ENCODE measurements at places on chromosomes 16 and 17. TPM values are rescaled to one million over a fixed set of nuclear protein-coding genes. Genes with fewer than 3 reads are reported as not detected.
A peak's percentile ranks its signal among the peaks of the same experiment; 100 is the strongest.

SP6 gene
- 0.22 TPM for total RNA-seq

DUS2 gene
- total RNA-seq, result 16.8 TPM

FUS gene
- 59.2 TPM for total RNA-seq

OR4D1 gene
- 0.20 TPM for total RNA-seq

KRTAP2-2 gene
- not detected for total RNA-seq

CA7 gene
- 0.30 TPM for total RNA-seq

AHSP gene
- total RNA-seq, result 114 TPM

RASL10B gene
- total RNA-seq, result 11.0 TPM

ADGRG1 gene
- total RNA-seq, result 30.1 TPM

KCNJ12 gene
- total RNA-seq, result 3.6 TPM

LITAFD gene
- not detected for total RNA-seq

FOXO3B gene
- total RNA-seq, result 5.3 TPM

GRCh38 chr17:71337938-71338337 lies 782.9 kb upstream of the SOX9 start:
- peak; percentile 40 for DNase-seq
- H3K4me1 ChIP-seq, result no peaks in the 10 kb centered on the region
- no peaks in the 10 kb centered on the region for H3K36me3 ChIP-seq
- H3K4me3 ChIP-seq, result no peak overlapping the region
- no peaks in the 10 kb centered on the region for H3K27me3 ChIP-seq

GRCh38 chr17:15942207-15942833 lies 2.6 kb upstream of the ADORA2B start:
- no peak overlapping the region for H3K27ac ChIP-seq
- peaks cover 29% of the 10 kb centered on the region for H3K27me3 ChIP-seq
- H3K36me3 ChIP-seq, result no peaks in the 10 kb centered on the region

GRCh38 chr16:22318690-22319358 lies 21.6 kb downstream of the POLR3E start:
- no peak for DNase-seq
- no peaks in the 10 kb centered on the region for H3K4me1 ChIP-seq
- no peak overlapping the region for H3K27ac ChIP-seq
- H3K36me3 ChIP-seq, result peaks cover 83% of the 10 kb centered on the region
- no peak overlapping the region for H3K4me3 ChIP-seq

DNA sequence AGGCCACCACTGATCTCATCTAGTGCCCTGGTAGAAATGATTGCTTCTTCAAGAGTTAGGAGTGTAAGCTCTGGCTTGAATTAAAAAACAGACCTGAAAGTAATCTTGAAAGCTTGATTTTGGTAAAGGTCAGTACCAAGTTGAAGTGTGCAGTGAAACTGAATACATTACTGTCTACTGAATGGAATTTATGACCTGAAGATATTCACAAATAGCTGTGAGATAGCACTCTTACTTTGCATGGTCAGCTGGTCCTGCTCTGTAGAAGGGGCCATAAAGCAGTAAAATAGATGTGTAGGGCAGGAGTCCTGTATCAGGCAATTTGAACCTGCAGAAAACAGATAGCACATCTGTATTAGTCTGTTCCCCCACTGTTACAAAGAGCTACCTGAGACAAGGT lies 78.6 kb downstream of the MYH13 start:
- H3K27ac ChIP-seq, result no peak overlapping the region
- H3K36me3 ChIP-seq, result no peaks in the 10 kb centered on the region
- no peaks in the 10 kb centered on the region for H3K27me3 ChIP-seq
- H3K4me1 ChIP-seq, result no peaks in the 10 kb centered on the region
- DNase-seq, result no peak
- H3K4me3 ChIP-seq, result no peak overlapping the region

- H3K4me3 ChIP-seq, result no peak overlapping the region
- no peak overlapping the region for H3K27ac ChIP-seq
- H3K27me3 ChIP-seq, result no peaks in the 10 kb centered on the region
- H3K4me1 ChIP-seq, result no peaks in the 10 kb centered on the region
- no peaks in the 10 kb centered on the region for H3K36me3 ChIP-seq
- no peak for DNase-seq
Observed at GRCh38 chr17:11928436-11928835, 68.8 kb downstream of the ZNF18 start.

GRCh38 chr16:67723911-67724305 lies 4.8 kb upstream of the GFOD2 start:
- no peak for DNase-seq
- no peak overlapping the region for H3K4me3 ChIP-seq
- H3K4me1 ChIP-seq, result peaks cover 9% of the 10 kb centered on the region
- peaks cover 54% of the 10 kb centered on the region for H3K36me3 ChIP-seq

- H3K36me3 ChIP-seq, result no peaks in the 10 kb centered on the region
- H3K27ac ChIP-seq, result no peak overlapping the region
- H3K4me1 ChIP-seq, result no peaks in the 10 kb centered on the region
- no peaks in the 10 kb centered on the region for H3K27me3 ChIP-seq
- peak; percentile 43 for DNase-seq
- no peak overlapping the region for H3K4me3 ChIP-seq
Observed at GRCh38 chr17:70276906-70277305, 107.6 kb downstream of the KCNJ2 start.

DNA sequence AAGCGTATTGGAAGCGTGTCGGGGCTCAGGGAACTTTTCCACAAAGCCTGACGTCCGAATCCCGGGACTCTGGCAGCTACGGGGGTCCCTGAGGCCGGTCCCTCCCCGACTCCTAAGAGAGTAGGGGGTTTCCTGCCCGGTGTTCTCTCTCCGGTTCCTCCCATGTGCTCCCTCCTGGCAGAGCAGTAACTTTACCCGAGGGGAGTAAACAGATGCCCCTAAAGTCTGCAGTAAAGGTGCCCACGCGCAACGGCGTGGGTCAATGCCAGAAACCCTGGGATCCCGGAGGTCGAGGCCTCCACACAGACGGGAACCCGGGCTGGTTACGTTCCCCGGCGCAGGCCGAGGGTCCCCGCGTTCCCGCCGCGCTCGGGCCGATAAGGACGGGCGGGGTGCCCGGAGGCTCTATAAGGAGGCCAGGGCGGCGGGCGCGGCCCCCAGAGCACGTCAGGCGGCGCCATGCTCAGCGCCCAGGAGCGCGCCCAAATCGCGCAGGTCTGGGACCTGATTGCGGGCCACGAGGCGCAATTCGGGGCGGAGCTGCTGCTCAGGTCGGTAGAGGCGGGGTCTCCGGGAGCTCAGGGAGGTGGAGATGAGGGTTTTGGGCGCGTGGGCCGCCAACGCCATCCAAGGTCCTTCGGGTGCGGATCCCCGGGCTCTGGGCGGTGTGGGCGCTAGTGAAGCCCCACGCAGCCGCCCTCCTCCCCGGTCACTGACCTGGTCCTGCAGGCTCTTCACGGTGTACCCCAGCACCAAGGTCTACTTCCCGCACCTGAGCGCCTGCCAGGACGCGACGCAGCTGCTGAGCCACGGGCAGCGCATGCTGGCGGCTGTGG lies at the start of gene HBM:
TSS of gene HBM (plus strand) at position 440 of the 836 bp plus-strand sequence. CDS start at position 460, 20 bp downstream.
- no peaks in the 10 kb centered on the region for H3K36me3 ChIP-seq
- H3K27me3 ChIP-seq, result peaks cover 63% of the 10 kb centered on the region
- no peak for DNase-seq
- H3K27ac ChIP-seq, result no peak within 1 kb of the TSS

DNA sequence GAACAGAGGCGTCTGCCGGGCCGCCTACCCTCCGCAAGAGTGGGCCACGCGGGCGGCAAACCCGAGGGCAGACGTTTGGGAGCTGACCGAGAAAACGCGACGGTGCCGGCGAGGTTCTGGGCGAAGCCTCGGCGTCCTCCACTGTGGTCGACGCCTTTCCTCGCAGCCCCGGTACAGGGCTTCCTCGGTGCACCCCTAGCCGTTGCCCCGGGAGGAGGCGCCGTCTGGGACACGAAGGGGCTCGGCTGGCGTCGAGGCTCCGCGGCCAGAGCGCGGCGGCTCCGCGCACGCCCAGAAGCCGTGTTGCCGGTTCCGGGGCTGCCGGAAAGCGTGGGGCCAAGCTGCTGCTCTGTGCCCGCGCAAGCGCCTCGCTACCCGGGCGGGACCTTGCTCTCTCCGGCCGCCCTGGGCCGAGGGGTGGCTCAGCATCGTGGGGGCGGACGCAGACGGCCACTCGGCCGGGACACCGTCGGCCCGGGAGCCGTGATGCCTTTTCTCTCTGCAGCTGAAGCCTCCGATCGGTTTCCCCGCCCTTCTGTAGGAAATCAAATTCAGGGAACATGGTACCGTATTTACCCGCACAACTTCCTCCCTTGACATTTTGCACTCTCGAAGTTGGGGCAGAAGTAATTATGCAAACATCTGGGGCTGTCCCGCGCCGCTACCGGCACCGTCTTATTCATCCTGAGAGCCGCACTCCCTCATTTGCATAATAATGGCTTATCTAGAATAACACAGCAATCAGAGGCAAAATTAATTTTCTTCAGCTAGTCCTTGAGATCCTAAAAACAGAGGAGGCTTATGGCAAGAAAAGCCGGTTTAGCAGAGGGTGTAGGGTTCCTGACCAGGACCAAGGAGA lies 7.3 kb upstream of the CBX8 start:
- no peak for DNase-seq
- peaks cover 100% of the 10 kb centered on the region for H3K27me3 ChIP-seq
- peaks cover 50% of the 10 kb centered on the region for H3K4me1 ChIP-seq
- no peak overlapping the region for H3K4me3 ChIP-seq
- H3K36me3 ChIP-seq, result no peaks in the 10 kb centered on the region

- peaks cover 3% of the 10 kb centered on the region for H3K4me1 ChIP-seq
- no peak overlapping the region for H3K4me3 ChIP-seq
- no peak for DNase-seq
- no peak overlapping the region for H3K27ac ChIP-seq
- H3K36me3 ChIP-seq, result no peaks in the 10 kb centered on the region
Observed at GRCh38 chr16:51167170-51167895, 16.3 kb upstream of the SALL1 start.

DNA sequence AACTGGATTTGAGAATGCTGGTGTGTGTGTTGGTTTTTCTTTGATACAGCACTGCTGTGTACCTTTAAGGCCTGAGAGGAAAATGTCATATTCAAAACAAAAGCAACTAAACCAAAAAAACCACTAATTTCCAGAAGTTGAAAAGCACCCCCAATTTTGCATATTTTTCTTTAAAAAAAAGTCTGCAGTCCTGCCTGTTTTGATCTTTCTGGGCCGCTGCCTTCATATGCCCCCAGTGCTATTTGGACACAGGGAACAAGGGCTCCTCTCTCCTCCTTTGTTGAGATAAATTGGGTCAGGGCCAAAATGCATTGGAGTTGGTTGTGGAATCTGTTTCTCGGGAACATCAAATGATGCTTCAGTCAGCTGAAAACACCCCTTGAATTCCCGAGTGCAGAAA lies 26.9 kb downstream of the GPT2 start:
- H3K36me3 ChIP-seq, result peaks cover 82% of the 10 kb centered on the region
- peak; percentile 90 for DNase-seq
- peaks cover 58% of the 10 kb centered on the region for H3K4me1 ChIP-seq
- no peak overlapping the region for H3K4me3 ChIP-seq
- peak overlapping the region; percentile 69 for H3K27ac ChIP-seq

- H3K27ac ChIP-seq, result no peak overlapping the region
- no peaks in the 10 kb centered on the region for H3K27me3 ChIP-seq
- H3K4me3 ChIP-seq, result no peak overlapping the region
- H3K36me3 ChIP-seq, result no peaks in the 10 kb centered on the region
- no peaks in the 10 kb centered on the region for H3K4me1 ChIP-seq
Observed at GRCh38 chr17:63189930-63190329, 223.9 kb downstream of the TANC2 start.

Data from spinal cord (tissue), 10 donors.